ENCODE measurements at places on chromosomes 5 and 9.

DNA sequence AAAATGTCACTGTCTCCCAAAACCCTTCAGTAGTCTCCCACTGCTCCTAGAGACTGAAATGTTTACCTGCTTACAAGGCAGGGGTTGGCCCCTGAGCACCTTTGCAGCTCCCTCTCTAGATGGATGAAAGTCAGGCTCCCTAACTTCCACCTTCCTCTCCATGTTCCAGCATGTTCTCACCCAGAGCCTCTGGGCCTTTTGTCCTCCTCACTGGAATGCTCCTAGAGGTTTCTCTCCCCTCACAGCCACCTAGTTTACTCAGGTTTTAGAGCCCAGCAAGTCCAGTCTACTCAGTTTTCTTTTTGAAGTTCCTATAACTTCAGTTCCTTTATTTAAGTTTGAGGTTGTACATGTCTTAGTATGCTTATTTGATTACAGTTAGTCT, 815 bp upstream of the URM1 start:
- no peak for DNase-seq

- DNase-seq, result no peak
Observed at GRCh38 chr9:36284226-36284625, 26.0 kb upstream of the GNE start.

DNA sequence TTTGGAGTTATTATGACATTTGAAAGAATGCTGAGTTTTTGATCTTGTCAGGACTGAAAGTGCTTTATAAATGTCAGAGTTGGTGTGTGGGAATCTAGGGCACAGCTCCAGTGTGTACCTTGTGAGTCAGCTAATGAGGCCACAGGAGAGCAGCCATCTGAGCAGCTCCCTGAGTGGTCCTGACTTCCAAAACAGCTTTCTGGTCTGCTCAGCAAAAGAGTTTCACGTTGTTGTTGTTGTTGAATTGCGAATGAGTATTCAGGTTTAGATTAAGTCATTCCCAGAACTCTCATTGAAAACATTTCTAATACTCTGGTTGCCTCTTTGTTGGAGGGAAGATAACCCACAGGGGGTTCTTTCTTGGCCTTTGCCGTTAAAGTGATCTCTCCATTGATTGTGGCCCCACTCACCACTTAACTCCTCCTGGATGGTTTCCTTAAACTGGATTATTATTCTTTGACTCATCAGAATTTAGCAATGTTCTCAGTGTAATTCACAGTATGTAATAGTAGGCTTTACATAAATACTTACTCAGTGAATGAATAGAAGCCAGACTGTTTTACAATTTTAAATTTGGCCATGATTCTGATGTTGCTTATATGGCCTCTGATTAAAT, 125.1 kb upstream of the SGCD start:
- DNase-seq, result no peak

GRCh38 chr9:7561527-7562080, 238.0 kb downstream of the DMAC1 start:
- DNase-seq, result no peak

GRCh38 chr9:16627521-16627920, 242.9 kb downstream of the BNC2 start:
- no peak for DNase-seq

GRCh38 chr9:264231-264630, 49.6 kb downstream of the DOCK8 start:
- no peak for DNase-seq

GRCh38 chr5:74499256-74500050, 141.1 kb downstream of the ENC1 start:
- DNase-seq, result peak; percentile 68

DNA sequence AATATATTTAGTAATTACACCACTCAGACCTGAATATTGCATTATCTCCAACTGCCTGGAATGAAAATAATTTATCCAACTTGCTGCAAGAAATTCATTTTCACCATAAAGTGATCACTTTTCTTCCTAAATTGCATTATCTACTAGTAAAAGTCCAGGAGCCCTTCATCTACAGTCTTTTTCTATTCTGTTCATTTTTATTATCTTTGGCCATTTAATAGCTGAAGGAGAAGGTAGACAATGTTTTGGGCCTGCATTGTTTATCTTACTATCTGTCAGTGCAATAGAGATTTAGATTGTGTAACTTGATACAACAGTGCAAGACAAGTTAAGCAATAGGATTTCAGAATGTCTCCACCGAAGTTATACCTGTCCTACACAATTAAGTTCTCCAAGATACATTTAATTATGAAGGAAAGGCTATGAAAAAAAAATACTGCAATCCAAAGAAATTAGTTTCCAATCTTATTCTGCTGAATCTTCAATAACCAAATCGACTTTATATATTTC, 1339.7 kb upstream of the CDH6 start:
- DNase-seq, result no peak

GRCh38 chr5:127031863-127032232, 1.5 kb upstream of the MARCHF3 start:
- no peak for DNase-seq

GRCh38 chr5:141633871-141634561, 2.6 kb downstream of the HDAC3 start:
- no peak for DNase-seq

DNA sequence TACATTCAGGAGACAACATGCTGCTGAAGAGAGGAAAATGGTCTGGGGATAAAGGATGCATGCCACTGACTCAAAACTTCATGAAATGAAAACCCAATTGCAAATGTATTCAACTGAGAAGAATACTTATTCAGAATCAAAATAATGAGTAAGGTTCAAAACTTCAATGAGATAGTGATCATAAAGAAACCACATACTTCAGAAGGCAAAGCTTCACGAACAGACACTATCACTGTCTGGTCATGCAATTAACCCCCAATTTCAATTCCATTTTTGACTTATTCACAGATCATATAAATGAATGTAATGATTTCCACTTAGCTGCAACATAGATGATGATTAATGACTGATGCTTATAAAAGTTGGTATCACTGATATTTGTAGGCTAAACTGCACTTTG, 33.0 kb upstream of the CTNNAL1 start:
- DNase-seq, result no peak
